ENCODE measurements at places on chromosomes 12 and 14.

DNA sequence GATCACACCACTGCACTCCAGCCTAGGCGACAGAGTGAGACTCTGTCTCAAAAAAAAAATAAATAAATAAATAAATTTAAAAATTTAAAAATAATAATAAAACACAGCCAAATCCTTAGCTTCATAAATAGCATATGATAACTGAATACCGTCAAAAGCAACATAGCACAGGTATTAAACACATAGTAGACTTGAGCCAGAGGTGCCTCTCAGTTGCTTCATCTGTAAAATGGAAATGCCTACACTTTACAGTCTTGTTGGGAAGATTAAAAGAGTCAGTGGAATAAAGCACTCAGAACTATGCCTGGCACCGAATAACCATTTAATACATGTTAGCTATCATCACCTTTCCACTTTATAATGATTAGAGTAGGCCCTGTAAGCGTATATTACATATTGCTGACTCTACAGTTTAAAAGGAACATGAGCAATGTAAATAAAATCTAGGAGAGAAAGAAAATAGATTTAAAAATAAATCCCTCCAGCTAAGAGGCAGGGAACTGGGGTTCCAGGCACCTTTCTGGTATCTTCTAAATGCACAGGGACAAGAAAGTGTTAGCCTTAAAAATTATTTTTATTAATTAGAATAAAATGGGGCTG lies 7.8 kb upstream of the DCAF11 start:
- no peak for DNase-seq

DNA sequence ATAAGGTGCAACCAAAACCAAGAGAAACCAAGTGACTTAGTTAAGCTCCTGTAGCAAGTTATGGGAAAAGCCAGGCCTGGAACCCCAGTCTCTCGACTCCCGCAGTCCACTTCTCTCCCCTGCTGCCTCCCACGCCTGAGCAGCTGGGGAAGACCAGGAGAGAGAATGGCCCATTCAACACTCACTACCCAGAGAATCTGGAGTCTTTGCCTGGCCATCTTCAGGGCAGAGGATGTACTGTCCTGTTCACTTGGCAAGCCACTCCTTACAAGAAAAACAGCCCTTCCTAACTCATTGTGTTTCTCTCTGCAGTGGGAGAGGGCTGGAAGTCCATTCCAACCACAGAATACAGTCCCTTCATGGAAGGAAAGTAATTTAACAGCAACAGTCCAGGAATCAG lies 1.8 kb downstream of the PITPNM2 start:
- no peak for DNase-seq

- DNase-seq = no peak
Measured at GRCh38 chr12:69897744-69898143, 72.7 kb downstream of the MYRFL start.

- DNase-seq = no peak
Measured at GRCh38 chr12:65739606-65740005, 84.7 kb upstream of the HMGA2 start.

DNA sequence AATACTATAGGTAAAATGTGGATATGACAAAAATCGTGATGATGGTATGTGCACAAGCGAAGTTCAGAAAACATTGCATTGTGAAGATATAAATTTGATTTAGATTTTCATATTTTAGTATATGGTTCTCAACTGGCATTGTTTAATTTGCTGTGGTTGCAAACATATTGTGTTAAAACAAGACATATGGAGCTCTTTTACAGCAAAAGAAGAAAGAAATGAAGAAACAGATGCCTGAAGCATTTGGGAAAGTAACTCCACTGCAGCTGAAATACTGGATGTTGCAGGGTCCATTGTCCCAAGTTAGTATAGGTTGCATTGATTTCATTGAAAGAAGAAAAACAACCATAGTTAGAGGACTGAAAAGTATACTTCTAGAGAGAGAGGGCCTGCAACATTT lies 185.8 kb upstream of the SSTR1 start:
- no peak for DNase-seq

DNA sequence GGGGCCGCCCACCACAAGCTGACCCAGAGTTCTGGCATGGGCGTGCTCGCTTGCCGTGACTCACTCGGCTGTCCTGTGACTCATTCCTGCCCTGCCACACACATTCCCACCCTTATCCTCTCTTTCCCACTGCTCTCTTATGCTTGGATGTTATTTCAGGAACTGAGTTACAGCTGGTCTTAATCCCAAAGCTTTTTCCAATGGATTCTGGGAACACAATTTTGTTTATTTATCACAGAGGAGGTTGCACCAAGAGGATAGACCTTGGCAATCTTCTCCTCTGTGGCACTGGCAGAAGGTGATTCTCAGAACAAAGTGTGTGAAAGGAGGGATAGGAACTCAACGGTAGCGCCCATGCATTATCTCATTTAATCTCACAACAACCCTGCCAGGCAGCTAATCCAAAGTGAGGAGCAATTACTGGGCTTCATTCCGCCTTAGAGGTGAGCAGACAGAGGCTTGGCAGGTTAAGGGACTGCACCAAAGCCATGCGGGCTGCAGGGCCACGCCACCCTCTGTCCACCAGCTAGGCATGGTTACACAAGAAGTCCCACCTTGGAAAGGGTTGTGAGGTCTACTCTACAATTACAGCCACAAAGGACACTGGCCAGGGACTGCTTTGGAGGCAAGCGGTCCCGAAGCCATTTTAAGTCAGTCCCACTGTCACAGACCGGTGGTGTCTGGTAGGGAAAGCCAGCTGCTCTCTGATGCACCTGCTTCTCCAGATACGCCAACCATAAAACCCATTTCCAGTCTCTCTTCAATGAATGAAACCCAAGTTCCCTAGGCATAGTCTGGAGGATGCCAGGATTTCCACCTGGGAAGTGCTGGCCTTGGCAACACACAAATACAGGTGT lies 32.9 kb downstream of the SYNE3 start:
- no peak for DNase-seq

DNA sequence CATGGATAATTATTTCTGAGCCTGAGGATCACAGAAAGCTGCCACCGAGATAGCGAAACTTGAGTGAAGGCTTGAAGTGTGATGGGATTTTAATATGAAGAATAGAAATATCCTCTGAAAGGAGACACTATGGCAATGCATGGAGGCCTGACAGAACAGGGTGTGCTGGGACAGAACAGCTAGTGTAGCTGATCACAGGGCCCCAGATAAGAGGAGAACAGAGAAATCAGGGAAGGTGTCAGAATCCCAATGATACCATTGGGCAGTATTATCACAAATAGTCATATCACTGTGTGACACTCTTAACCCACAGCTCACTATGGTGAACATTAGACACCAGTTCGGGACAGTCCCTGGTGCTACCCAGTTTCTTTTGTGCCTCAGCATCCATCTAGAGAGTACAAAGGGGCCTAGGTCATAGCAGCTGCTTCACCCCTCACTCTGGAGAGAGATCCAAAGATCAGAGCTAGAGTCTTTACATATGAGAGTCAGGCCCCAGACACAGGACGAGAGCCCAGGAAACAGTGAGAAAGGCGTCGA lies 506 bp upstream of the OR10P1 start:
- no peak for DNase-seq

- no peak for DNase-seq
Measured at GRCh38 chr12:119661882-119662281, 6.1 kb upstream of the PRKAB1 start.

GRCh38 chr12:51693569-51693968 lies 102.5 kb downstream of the SCN8A start:
- DNase-seq = no peak

DNA sequence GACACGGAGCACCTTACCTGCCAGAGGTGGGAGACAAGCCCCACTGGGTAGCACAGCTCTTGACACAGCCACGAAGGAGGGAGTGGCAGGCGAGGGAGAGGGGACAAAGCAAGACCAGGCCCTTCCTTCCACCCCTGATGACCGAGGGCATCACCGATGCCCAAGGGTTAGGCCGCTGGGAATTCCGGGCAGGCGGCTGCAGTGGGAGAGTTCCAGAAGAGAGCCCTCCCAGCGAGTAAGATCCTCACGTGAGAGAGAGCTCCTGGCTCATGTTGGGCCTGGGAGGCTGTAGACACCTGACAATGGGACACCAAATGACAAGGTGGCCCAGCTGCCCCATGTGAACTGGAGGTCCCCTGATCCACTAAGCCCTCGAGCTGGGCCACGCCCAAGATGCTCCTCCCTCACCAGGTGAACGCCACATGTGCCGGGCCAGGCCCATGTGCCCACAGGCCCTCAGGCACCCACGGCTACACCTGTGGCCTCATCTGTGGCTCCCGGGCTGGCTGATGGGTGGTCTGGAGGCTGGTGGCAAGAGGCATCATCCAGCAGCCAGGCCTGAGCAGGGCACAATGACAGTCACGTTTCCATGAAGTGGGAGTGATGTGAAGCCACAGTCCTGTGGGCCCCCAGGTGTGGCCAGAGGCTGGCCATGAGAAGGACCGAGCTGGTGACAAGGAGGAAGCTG lies 32.1 kb upstream of the C14orf180 start:
- no peak for DNase-seq

GRCh38 chr14:68684466-68685418 lies 108.1 kb downstream of the ZFP36L1 start:
- DNase-seq = no peak

GRCh38 chr12:124437617-124438436 lies 129.6 kb downstream of the NCOR2 start:
- no peak for DNase-seq

- no peak for DNase-seq
Measured at GRCh38 chr12:98544751-98545150, 29.4 kb downstream of the TMPO start.

DNA sequence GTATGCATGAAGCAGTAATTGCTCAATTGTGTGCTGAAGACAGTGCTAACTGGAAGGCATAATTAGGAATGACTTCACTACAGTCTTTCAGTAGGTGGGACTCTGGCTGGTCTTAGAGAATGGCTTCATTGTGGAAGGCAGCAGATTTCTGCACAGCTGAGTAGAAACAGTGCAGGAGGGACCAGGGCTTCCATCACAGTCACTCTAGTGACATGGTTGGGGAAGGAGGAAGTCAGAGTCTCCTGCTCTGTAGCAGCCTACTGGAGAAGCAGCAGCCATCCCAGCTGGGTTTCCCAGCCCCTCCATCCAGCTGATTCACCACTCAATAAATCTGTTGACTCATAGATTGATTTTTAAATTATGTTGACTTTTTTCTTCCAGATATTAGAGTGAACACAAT lies 80.6 kb upstream of the DBX2 start:
- DNase-seq = no peak

GRCh38 chr14:65805113-65805473 lies 392.6 kb downstream of the FUT8 start:
- DNase-seq = no peak

GRCh38 chr12:131622422-131622955 lies 88.4 kb upstream of the SFSWAP start:
- DNase-seq = no peak

GRCh38 chr12:110677982-110678381 lies 10.9 kb downstream of the HVCN1 start:
- no peak for DNase-seq

GRCh38 chr14:24178399-24179178 lies 6.7 kb downstream of the REC8 start:
- no peak for DNase-seq
